ENCODE measurements at places on chromosomes 13 and 19. TPM values are rescaled to one million over a fixed set of nuclear protein-coding genes. Genes with fewer than 3 reads are reported as not detected.

DNA sequence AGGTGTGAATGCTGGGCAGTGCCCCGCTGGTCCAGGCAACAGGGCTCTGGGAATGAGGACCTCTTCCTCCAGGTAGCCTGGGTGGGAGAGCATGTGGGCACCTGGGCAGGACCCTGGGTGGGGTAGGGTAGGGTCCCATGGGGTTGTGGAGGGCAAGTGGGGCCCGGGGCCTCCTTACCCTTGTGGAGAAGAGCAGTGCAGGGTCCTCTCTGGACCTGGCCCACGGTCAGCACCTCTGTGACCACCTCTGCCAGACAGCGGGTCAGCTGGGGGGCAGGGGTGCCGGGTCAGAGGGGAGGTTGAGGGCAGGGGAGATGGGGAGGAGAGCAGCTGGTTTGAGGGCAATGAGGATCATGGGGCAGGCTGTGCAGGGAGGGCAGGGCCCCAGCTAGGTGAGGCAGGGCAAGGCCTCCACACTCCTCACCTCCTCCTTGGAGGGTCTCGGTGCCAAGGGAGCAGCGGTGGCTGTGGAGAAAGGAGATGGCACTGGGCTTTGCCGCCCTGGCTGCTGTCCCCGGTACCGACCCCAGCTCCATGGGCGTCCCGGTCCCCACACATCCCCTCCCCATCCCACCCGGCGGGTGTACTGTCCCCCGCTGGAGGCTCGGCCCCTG lies 491 bp downstream of the CCER2 start:
- DNase-seq: no peak
- no peak overlapping the region for H3K27ac ChIP-seq
- no peak overlapping the region for H3K4me3 ChIP-seq
- H3K36me3 ChIP-seq: no peaks in the 10 kb centered on the region

DNA sequence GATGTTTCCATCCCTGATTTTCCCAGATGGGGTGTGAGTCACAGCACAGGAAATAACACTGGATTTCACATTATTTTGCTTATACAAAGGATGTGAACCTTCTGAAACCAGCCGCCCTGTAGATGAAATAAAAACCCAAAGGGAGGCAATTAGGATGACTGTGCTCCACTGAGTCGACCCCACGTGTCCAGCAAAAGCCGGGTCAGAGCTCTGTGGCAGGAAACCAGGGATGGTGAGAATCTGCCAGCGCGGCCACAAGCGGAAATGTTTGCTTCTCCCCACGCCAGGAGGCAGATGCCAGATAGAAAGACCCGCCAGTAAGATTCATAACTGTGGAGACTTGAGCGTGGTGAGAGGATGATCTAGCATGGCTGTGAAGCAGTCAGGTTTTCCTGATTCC lies 764.4 kb downstream of the LIG4 start:
- no peaks in the 10 kb centered on the region for H3K36me3 ChIP-seq
- no peaks in the 10 kb centered on the region for H3K4me1 ChIP-seq
- no peak for DNase-seq
- no peak overlapping the region for H3K4me3 ChIP-seq

DNA sequence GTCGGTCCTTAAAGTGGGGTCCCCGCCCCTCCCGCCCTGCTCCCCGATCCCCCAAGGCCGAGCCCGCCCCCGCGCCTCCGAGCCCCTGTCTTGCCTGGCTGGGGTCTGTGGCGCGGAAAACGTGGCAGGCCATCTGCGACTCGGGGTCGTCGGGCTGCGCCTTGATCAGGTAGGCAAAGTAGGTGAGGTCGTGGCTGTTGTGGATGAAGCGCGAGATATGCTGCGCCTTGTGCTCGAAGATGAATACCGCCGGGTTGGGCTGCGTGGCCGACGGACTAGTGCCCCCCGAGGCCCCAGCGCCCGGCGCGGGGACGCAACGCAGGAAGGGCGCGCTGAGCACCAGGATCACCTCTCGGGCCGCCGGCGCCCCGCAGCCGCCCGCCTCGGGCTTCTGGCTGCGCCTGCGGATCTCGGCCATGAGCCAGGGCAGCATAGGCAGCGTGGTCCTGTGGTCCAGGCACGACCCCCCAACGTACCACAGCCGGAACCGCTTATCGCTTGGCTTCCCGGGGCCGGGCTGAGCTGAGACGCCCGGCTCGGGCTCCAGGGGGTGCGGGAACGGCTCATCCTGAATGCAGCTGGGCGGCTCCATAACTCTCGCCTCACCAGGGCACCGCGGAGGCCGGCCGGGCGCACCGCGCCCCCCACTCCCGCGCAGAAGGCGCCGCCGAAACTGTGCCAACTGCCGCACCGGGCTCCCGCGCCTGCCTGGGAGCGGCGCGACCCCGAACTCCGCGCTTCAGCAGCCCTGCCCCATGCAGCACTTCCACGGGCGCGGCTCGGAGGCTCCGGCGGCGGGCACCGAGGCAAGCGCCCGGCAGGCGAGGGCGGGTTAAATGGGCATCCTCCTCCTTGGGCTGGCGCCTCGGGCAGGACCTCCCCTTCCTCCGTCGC lies 546 bp downstream of the TBC1D4 start:
- no peak overlapping the region for H3K27ac ChIP-seq
- peak; percentile 50 for DNase-seq
- peaks cover 23% of the 10 kb centered on the region for H3K4me1 ChIP-seq
- H3K36me3 ChIP-seq: no peaks in the 10 kb centered on the region
- H3K27me3 ChIP-seq: peaks cover 2% of the 10 kb centered on the region
- H3K4me3 ChIP-seq: peak overlapping the region; percentile 70

- no peaks in the 10 kb centered on the region for H3K27me3 ChIP-seq
- H3K4me3 ChIP-seq: no peak overlapping the region
- H3K4me1 ChIP-seq: no peaks in the 10 kb centered on the region
- no peak overlapping the region for H3K27ac ChIP-seq
Measured at GRCh38 chr13:106373989-106374572, 161.4 kb downstream of the EFNB2 start.

NXNL1 gene
- not detected for total RNA-seq

TNFSF9 gene
- total RNA-seq: 14.5 TPM

KIR2DL3 gene
- total RNA-seq: not detected

ZNF442 gene
- total RNA-seq: 6.3 TPM
